Mucosa of descending colon (tissue), 3 donors: ENCODE measurements at places on chromosomes 2 and 18. TPM values are rescaled to one million over a fixed set of nuclear protein-coding genes. Genes with fewer than 3 reads are reported as not detected.

MYL1 gene
- not detected for total RNA-seq

SRBD1 gene
- total RNA-seq, result 17.3 TPM

ZAP70 gene
- total RNA-seq, result 7.5 TPM

CHMP1B gene
- total RNA-seq, result 88.3 TPM

GRCh38 chr18:54883816-54884604, 55.7 kb downstream of the RAB27B start:
- no peak for DNase-seq

GRCh38 chr2:152559008-152559407, 158.3 kb downstream of the PRPF40A start:
- no peak for DNase-seq

- DNase-seq, result no peak
Observed at GRCh38 chr2:15115776-15116175, 445.4 kb downstream of the NBAS start.

DNA sequence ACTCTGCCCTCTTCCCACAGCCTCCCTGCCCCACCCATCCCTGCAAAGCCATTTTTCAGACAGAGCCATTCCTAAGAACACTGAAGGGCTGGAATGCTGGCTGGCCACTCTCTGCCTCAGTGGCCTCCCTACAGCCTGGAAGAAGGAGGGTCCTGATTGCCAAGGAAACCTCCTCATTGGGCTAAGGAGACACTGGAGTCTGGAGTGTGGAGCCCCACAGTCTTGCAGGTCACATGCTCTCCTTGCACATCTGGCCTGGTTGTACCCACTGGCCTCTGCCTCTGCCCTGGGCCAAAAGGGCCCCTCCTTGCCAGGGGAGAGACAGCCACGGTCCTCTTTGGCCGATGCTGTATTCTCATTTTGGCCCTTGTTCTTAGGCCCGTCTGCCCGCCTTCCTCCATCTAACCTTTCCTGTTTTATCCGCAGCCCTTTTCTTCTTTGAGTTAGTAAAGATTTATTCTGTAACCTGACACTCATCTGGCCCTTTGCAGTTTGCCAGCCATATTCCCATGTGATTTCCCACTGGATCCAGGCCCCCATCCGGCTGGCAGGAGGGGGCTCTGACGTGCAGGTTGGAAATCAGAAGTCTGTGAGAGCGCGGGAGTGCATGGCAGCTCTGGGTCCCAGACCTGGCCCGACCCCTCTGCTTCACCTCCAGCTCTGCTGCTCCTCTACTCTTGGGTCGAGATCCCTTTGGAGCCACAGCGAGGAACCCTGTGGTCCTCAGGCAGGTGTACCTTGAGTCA, 11.0 kb upstream of the CATIP start:
- peak; percentile 32 for DNase-seq

GRCh38 chr2:182521453-182522404, 94.9 kb upstream of the PDE1A start:
- no peak for DNase-seq

DNA sequence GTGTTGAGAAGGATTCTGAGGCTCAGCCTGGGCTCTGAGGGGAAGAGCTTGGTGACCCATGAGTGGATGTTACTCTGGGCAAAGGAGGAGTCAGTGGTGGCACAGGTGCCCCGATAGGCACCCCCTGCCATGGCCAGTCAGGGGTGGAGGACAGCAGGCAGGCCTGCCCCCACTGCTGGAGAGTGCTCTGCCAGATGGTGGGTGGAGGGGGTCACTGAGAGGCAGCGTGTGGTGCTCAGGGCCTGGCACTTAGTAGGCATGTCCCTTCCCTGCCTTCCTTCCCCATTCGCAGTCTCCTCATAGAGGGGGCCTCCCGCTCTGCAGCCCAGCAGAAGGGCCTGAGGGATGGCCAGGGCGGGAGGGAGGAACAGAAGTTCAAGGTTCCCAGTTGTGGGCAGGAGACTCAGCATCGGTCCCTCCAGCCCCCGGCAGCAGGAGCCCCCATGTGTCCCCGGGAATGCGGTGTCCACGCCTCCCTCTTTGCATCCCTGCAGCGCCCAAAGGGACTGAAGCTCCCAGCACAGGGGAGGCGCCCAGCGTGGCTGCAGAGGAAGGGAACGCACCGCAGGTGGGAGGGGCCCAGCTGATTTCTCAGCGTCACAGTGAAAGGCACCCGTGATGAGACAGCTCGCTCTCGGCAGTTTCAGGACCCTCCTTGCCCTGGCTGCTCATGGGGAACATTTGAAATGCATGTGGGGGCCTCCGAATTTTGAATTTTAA, 5.7 kb upstream of the SNED1 start:
- DNase-seq, result peak; percentile 49

DNA sequence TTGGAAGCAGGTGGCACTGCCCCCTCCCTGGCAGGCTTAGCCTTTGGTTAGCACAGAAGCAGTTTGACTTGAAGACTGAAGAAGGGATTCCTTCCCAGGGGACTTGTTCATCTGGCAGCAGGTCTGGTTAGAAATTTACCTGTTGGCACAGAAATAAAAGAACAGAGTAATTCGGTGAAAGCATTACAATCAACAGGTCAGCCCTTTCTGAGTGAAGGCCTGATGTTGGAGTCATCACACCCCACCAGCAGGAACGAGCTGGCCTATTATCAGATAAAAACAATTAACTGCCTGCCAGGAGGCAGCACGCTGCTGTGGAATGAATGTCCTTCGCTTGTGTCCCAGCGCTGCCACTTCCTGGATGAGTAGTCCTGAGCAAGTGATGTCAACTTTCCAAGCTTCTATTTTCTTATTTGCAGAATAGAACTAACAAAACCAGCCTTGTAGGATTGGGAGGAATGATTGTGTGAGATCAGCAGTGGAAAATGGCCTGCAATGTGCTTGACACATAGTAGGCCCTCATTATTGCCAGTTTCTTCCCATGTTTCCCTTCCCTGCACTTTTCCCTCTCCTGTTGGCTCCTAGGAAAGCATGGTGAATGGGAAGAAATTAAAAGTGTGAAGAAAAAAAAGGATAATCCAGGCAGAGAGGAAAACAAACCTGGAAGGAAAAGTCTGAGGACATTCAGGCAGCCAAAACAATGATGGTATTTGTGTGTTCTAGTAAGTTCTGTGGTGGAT, 29.0 kb downstream of the LGALSL start:
- DNase-seq, result no peak
